ENCODE measurements at places on chromosomes 7 and 10.

DNA sequence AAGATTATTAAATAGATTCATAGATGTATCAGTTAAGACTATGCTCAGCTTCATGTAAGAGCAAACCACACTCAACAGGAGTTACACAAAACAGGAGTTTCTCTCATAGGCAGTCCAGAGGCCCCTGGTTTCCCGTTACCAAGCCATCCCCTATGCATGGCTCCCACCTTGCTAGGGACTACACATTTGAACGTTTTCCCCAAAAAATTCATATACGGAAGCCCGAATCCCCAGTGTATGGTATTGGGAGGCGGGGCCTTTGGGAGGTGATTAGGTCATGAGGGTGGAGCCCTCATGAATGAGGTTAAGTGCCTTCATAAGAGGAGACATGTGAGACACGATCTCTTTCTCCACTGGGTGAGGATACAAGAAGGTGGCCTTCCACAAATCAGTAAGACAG, 29.1 kb downstream of the RSU1 start:
- DNase-seq: no peak

- no peak for DNase-seq
Observed at GRCh38 chr10:44628921-44629320, 244.0 kb upstream of the CXCL12 start.

- DNase-seq: no peak
Observed at GRCh38 chr7:95397381-95397780, 1.2 kb upstream of the PON3 start.

DNA sequence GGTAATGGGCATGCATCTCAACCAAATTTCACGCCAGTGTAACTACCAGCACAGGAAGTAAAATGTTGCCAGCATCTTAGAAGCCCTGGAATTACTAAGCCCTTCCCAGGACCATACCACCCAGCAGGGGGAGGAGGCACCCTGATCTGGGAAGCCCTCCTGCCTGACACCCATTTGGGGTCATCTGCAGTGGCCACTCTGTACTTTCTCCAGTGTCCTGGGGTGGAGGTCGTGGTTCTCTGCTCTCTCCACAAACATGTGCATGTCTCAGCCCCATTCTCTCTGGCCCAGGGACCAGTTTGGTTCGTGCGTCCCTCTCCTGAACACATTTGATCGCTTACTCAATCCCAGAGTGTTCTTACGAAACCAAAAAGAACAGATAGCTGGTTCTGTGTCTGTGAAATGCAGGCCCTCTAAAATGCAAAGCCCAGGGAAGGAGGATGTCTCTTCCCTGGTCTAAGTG, 9.4 kb upstream of the LRRC27 start:
- no peak for DNase-seq
